NCI-H510A (cell line): ENCODE measurements at places on chromosomes 2 and 18.
A peak's percentile ranks its signal among the peaks of the same experiment; 100 is the strongest.

DNA sequence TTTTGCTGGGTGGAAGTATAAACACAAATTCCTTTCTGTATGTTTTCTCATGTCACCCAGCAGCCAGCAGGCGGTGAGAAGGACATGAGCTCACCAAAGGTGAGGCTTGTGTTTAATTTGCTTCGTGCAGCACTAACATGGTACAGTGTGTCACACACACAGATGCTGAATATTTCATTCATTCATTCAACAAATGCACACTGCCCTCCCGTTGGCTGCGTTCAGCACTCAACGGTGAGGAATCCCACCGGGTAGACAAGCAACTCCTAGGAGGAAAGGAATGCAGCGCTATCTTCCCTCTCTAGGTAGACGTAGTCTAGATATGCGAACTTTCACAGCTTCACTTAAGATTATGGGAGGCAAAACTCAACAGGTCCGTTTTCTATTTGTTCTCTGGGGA is 85.1 kb downstream of the LONRF2 start:
- DNase-seq: no peak

DNA sequence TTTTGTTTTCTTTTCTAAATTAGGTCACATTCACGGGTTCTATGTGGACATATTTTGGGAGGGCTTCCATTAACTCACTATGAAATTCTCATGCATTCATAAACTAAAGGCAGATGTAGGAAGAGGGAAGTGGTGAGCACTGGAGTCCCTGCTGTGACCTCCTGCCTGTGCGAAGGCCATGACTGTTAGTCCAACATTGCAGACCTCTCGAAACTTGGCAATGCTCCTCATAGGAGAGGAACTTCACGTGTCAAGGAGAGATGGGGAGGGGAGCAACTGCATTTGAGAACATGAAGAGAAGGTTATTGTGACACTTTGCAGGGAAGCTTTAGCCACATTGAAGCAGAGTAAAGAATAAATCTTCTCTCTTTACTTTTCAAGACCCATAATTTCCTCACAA is 126.4 kb upstream of the HNMT start:
- no peak for DNase-seq

GRCh38 chr2:116094196-116094595 is 1651.8 kb downstream of the DPP10 start:
- DNase-seq: no peak

- DNase-seq: no peak
Measured at GRCh38 chr2:237625777-237626176, 1.6 kb upstream of the LRRFIP1 start.

- no peak for DNase-seq
Measured at GRCh38 chr2:236171181-236171679, 3.0 kb upstream of the GBX2 start.

DNA sequence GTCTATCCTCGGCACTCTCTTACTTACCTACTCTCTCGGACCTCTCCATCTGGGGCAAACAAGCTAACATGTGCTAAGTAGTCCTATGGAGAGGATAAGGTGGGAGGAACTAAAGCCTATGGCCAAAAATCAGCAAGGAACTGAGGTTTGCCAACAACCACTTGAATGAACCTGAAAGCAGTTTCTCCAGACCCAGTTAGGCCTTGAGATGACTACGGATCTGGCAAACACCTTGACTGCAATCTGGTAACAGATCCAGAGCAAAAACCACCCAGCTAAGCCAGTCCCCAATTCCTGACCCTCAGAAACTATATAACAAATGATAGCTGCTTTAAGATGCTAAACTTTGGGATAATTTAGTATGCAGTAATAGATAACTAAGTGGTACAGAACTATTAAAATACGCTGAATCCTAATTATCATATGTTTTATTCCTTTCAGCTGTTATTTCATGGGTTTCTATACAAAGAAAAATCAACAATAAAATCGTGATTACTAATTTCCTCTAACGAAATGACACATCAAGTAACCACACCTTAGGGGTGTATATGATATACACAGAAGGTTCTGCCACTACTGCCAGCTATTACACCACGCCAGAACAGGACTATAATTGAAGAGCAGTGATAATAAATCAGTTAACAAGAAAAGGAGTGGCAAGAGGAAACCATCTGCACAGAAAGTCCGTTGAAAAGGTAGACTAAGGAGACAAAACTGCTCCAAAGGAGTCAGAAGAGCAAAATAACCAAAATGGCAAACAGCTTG is 3.2 kb downstream of the FARSB start:
- no peak for DNase-seq

DNA sequence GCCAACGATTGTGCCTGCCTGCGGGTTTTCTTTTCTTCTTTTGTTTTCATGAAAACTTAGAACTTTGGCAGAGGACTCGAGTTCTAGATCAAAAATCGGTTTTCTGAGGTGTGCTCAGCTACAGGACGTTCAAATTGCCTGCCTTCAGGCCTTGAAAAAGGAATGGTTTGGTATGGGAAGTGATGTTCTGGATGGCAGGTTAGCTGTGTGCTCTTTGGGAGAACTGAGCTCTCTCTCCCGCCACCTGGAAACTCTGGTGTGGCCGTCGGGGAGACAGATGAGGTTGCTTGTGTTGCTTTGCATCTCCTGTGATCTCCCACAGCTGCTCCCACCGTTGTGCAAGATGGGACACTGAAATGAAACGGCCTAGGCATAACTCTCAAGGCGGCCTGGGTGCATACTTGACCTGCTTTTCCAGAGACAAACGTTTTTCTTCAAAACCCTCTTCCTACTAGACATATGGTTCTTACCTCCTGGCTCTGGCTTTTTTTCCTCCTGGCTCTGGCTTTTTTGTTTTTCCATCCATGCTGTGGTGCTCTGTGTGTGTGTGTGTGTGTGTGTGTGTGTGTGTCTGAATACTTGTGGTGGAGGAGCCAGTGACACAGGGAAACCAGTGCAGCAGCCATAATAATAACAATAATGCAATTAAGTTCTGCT is 2.0 kb downstream of the FMNL2 start:
- DNase-seq: no peak

DNA sequence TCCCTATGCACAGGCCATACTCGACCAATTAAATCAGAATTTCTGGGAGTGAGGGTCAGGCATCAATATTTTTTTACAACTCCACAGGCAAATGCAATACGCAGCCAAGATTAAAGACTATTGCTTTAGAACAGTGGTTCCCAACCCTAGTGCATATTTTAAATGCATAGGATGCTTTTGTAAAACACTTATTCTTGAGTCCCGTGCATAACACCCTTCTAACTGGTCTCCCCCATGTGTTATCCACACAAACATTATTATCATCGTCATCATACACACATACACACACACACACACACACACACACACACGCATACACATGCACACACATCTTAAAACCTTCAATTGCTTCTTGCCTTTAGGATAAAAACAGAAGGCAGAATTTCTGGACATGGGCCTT is 145.0 kb upstream of the PELI1 start:
- no peak for DNase-seq

DNA sequence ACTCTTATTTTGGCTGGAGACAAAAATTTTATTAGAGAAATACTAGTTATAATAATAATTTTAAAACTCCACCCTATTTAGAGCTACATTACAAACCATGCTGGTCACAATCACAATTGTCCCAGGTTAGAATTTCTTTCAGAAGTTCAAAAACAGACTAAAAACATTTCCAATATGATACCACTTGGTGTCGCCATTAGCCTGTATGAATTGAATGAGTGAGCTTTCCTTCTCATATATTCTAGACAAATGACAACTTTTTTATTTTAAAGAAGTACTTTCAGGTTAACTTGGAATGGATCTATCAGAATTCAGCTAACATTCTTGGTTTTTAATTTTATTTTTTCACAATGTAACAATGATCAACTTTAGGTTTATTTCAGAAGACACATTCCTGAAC is 48.0 kb downstream of the SERPINB8 start:
- DNase-seq: no peak

- no peak for DNase-seq
Measured at GRCh38 chr2:43086451-43087221, 139.8 kb downstream of the ZFP36L2 start.

- no peak for DNase-seq
Measured at GRCh38 chr2:77864426-77864825, 342.2 kb upstream of the LRRTM4 start.

- DNase-seq: no peak
Measured at GRCh38 chr2:101337877-101338276, 29.4 kb upstream of the RNF149 start.

DNA sequence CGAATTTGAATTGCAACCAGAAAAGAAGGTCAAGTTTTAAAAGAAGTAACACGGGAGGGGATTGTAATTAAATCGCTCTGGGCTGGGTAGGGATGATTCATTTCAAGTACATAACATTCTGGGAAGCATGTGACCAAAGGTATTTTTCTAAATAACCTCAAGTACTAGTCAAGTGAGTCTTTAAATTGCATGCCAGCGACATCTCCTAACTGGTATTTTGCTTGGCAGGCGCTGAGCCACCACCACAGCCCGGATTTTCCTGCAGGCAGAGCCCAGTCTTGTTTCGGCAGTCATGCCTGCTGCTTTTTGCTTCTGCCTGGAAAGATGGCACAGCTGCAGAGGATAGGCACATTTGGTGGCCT is 33.7 kb upstream of the NPAS2 start:
- no peak for DNase-seq

GRCh38 chr2:86790676-86791572 is at the start of gene CD8A:
Gene CD8A (minus strand): TSS chr2:86790913. CDS start chr2:86790825, 88 bp downstream.
- no peak for DNase-seq

DNA sequence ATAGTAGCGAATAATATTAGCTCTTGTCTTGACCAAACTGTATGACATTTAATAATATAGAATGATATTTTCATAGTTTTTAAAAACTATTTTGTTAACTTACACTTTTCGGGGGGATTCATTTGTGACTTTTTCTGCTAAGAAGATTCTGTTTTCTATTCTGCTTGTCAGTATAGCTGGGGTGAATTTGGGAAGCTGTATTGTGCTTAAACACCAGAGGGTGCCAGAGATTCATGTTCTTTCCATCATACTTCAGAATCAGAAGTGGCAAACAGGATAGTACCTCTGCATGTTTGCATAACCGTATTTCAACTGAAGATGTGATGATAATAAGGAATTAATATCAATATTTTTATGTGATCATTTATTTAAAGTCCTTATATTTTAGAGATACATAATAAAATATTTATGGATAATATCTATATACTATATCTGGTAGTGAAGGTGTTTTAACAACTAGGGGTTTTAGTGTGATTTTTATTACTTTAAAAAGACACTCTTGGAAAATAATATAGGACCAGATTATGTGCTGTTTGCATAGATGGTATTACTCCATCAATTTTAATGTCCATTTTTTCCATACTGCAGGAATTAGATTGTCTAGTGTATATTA is 81.0 kb downstream of the TAF4B start:
- no peak for DNase-seq

- no peak for DNase-seq
Measured at GRCh38 chr2:121469356-121469755, 61.3 kb upstream of the RNU4ATAC start.

DNA sequence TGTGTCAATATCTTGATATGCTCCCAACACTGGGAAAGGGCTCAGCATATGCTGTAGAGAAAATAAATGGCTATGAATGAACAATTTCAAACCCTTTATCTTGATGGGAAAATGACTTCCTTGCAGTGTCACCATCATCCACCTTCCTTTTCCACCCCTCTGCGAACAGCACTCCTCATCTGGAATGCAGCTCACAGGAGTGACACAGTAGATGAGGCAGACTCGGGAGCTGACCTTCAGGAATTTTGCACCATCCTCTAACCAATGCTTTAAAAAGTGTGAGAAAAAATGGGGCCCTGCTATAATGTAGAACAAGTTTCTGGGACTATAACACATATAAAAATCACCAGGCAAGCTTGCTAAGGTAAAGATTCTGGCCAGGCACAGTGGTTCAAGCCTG is 41.3 kb upstream of the YPEL5 start:
- DNase-seq: no peak

DNA sequence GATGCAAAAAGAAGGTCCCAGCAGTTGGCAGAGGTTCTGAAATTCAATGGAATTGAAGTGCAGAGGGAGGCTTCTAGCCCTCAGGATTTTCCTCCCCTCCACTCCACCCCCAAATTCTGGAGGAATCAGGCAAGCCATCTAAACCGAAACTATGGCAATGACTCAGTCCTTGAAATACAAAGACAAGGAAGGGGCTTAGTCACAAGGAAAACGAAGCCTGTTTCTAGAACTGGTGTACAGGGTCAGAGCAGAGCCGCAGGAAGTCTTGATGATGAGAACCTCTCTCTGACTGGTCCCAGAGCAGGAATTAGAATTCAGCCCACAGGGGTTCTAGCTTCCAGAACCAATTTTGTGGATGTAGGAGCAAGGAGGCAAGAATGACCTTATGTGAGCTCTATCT is 111.7 kb upstream of the SCN1A start:
- DNase-seq: no peak

DNA sequence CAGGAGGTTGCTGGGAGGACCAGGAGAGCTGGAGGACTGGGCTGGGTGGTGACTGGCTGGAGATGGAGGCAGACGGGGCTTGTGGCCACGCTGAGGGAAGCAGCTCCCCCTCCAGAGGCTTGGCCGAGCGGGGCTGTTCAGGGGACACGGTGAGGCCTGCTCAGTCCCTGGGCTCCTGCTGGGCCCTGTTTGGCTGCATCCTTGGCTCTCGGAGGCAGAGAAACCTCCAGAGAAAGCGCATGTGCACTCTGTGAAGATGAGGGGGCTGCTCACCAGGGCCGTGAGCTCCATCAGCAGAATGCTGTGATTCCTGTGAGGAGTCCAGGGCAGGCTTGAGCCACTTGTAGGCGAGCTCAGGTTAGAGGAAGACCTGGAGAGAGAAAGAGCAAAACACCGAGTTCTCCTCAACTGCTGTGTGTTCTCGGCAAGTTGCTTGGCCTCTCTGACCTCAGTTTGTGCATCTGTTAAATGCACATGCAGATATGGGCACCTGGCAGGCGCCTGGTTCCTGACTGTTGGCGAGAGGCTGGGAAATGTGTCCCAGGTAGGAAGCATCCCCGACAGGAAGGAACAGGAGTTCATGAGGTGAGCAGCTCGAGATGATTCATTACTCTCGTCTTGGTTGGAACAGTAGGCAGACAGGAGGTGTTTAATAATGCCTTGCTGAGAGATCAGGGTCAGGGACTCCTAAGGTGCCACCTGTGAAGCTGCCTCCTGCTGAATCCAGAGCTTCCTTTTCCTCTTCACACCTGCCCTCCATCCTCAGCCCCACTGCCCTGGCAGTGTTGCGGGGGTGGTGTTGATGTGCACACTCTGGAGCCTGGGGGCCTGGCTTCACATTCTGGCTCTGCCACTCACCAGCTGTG is 941 bp downstream of the ZAP70 start:
- no peak for DNase-seq

- DNase-seq: no peak
Measured at GRCh38 chr2:145380436-145381017, 860.6 kb upstream of the ZEB2 start.

- no peak for DNase-seq
Measured at GRCh38 chr18:11866764-11867163, 15.6 kb downstream of the CHMP1B start.

GRCh38 chr2:238427435-238428162 is 872 bp downstream of the ASB1 start:
- DNase-seq: no peak

- no peak for DNase-seq
Measured at GRCh38 chr18:46764586-46764985, 7.7 kb upstream of the ST8SIA5 start.

- DNase-seq: no peak
Measured at GRCh38 chr18:56224669-56225561, 413.5 kb downstream of the TXNL1 start.

- DNase-seq: no peak
Measured at GRCh38 chr2:146762786-146763185, 1082.0 kb upstream of the ACVR2A start.

GRCh38 chr2:234770031-234770506 is 181.7 kb upstream of the SH3BP4 start:
- peak; percentile 39 for DNase-seq
